ENCODE measurements at places on chromosomes 13 and 19. TPM values are rescaled to one million over a fixed set of nuclear protein-coding genes. Genes with fewer than 3 reads are reported as not detected.

GRCh38 chr13:36913463-36913862 is 6.6 kb downstream of the SMAD9 start:
- DNase-seq: no peak

DNA sequence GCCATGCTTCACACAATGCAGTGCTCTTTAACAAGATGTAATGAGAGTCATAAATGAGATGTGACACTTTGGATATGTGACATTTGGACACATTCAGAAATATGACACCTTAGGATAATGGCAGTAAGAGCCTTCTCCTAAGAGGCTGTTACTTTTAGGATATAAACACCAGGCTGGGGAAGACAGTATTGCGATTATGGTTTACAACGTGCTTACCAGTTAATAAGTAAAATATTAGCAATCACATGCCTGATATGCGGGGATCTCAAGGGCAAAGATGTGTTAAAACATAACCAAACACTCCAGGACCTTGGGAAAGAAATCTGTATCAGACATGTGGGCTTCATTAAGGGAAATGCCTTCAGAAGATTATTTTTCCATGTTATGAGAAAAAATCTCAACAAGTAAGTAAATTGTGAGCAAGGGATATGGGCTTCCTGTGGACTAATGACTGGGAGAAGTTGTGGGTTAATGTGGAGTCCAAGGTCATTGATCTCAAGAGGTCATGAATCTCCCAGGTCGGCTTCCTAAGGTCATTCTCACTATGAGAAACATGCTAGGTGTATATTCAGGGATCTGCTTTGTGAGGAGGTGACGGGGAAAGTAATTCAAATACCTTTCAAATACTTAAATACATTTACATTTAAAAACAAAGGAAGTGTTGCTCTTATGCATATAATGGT is 105.3 kb downstream of the STARD13 start:
- no peak for DNase-seq

GRCh38 chr19:38213911-38214625 is 10.0 kb downstream of the DPF1 start:
- DNase-seq: no peak

The MAMSTR gene
- total RNA-seq: 0.31 TPM

The ZNF575 gene
- total RNA-seq: 9.1 TPM

Measured in mucosa of descending colon (tissue), 3 donors.